ENCODE measurements at places on chromosomes 5 and 9.

GRCh38 chr5:98913911-98914310, 14.9 kb downstream of the CHD1 start:
- DNase-seq, result no peak

- no peak for DNase-seq
Measured at GRCh38 chr9:96340707-96341106, 38.7 kb upstream of the HSD17B3 start.

GRCh38 chr9:133460405-133461175, 812 bp downstream of the CACFD1 start:
- DNase-seq, result no peak

- DNase-seq, result no peak
Measured at GRCh38 chr5:43367909-43368669, 44.1 kb downstream of the CCL28 start.

- no peak for DNase-seq
Measured at GRCh38 chr5:118519466-118519865, 468.9 kb downstream of the DTWD2 start.

GRCh38 chr9:106927916-106928315, 65.0 kb downstream of the ZNF462 start:
- DNase-seq, result no peak

- no peak for DNase-seq
Measured at GRCh38 chr5:175743676-175744210, 85.9 kb downstream of the HRH2 start.

- DNase-seq, result no peak
Measured at GRCh38 chr5:111337688-111338087, 113.5 kb downstream of the CAMK4 start.

DNA sequence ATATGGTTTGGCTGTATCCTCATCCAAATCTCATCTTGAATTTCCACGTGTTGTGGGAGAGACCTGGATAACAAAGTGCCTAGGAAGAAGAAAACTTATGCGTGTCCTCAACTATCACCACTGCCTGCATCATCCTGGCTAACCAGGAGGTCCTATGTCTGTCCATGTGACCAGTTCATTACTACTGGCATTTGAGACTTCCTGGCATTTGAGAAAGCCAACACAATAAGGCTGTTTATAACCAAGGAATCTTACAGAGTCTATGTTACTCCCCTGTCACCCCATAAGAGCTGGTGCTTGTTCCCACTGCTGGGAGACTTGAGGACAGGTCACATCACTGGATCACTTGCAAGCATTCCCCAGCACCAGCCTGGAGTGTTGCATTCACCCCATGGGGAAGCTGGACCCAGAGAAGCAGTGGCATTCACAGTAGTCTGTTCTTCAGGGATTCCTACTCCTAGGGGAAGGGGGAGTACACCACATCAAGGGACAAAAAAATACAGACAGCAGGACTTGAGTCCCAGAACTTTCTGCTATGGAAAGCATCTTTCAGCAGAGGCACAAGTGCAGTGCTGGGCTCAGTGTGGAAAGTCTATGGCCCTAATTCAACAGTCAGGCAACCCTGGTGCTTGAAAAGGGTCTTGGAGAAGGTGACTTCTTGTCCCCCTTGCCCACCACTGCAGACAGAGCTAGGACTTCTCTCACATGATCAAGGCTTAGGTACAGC, 717.1 kb downstream of the SEMA5A start:
- DNase-seq, result no peak

DNA sequence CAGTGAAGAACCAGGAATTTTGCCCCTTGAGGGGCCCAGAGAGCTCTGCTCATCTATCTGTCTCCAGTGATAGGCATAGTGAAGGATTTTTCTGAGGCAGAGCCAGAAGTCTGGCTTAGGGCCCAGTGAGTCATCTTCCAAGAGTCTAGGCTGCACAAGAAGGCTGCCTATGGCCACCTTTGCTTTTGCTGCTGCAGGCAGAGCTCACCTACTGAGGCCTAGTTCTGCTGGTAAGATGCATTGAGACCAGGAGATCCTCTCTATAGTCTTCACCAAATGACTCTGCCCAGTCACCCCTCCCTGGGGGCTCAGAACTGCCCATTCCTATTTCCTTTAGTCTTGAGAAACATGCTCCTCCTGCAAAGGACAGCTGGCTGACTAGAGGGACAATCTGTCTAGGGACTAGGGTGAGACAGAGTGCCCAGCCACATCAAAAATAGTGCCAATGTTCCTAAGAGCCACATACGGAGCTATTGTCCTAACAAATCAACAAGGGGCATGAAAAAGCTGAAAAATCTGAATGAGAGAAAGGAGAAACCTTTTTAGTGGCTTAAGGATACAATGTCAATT, 40.3 kb upstream of the CDKN2AIPNL start:
- DNase-seq, result no peak

- DNase-seq, result no peak
Measured at GRCh38 chr5:135832941-135833920, 1.2 kb upstream of the SLC25A48 start.

- DNase-seq, result no peak
Measured at GRCh38 chr5:122906768-122907167, 61.4 kb downstream of the SNX24 start.
